ENCODE measurements at places on chromosomes 13 and 19. TPM values are rescaled to one million over a fixed set of nuclear protein-coding genes. Genes with fewer than 3 reads are reported as not detected.

GRCh38 chr13:73411067-73411809 is 352.4 kb downstream of the KLF5 start:
- no peak overlapping the region for H3K27ac ChIP-seq
- H3K27me3 ChIP-seq: no peaks in the 10 kb centered on the region
- no peak overlapping the region for H3K4me3 ChIP-seq

DNA sequence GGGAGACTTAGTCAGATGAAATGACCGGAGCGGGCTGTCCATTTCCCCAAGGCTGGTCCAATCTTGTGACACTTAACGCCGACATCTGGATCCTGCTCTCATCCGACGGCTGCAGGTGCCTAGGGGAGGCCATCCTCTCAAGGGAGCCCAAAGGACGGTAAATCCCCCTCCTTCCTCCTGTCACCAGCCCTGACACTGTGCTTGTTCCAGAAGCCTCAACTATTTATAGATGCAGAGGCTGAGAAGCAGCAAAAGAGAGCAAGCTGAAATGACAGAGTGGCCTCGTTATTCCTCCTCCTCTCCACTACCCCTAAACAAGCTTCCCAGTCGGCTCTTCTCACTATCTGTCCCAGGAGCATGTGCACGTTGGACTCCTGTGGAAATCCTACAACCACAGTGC is 533.7 kb downstream of the LIG4 start:
- H3K4me1 ChIP-seq: no peaks in the 10 kb centered on the region
- no peak for DNase-seq
- H3K27ac ChIP-seq: no peak overlapping the region
- H3K27me3 ChIP-seq: no peaks in the 10 kb centered on the region
- H3K4me3 ChIP-seq: no peak overlapping the region
- H3K36me3 ChIP-seq: no peaks in the 10 kb centered on the region

DNA sequence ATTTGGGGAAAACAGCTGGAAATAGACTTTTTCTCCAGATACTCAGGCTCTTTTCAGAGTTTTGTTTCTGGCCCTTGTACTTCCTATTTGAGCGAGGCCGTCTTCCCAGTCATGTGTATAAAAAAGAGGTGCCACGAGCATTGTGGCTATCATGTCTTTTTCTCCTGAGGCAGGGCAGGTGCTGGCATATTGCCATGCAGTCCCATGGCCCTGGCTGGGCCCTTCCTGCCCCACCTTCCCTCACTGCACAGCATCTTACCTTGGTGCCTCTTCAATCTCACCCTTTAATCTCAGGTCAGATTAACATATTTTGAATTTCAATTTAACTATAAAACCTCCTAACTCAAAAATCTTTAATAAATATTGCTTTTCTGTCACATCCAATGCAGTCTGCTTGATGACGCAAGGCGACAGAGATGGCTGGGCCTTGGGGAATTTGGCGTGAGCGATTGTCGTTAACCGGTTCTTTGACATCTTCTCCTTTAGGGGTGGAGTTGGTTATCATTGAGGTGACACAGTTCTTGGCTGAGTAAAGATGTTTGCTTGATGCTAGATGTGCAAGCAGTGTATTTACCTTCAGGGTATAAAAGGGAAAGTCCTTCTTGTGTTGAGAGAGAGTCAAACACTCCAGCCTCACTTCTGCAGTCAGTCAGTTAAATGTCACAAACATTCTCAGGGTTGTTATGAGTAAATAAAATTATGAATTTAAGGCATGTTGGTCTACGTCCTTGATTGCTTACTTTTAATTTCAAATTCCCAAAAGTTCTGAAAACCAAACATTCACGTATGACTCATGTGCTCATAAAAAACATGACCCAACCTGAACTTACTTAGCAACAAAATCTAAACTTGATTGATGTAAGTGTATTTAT is 289.9 kb downstream of the MYO16 start:
- no peak overlapping the region for H3K27ac ChIP-seq
- no peak for DNase-seq
- no peaks in the 10 kb centered on the region for H3K27me3 ChIP-seq
- H3K36me3 ChIP-seq: no peaks in the 10 kb centered on the region
- H3K4me3 ChIP-seq: no peak overlapping the region

- DNase-seq: no peak
- H3K4me1 ChIP-seq: peaks cover 29% of the 10 kb centered on the region
- peak overlapping the region; percentile 82 for H3K27ac ChIP-seq
- no peaks in the 10 kb centered on the region for H3K27me3 ChIP-seq
Observed at GRCh38 chr13:106499113-106499512, 36.3 kb downstream of the EFNB2 start.

The CIRBP gene
- total RNA-seq: 415 TPM

Data from upper lobe of left lung (tissue), 6 donors.